ENCODE measurements at places on chromosomes 6 and 20.

GRCh38 chr6:136895901-136896300, 26.2 kb upstream of the SLC35D3 start:
- no peak for DNase-seq

DNA sequence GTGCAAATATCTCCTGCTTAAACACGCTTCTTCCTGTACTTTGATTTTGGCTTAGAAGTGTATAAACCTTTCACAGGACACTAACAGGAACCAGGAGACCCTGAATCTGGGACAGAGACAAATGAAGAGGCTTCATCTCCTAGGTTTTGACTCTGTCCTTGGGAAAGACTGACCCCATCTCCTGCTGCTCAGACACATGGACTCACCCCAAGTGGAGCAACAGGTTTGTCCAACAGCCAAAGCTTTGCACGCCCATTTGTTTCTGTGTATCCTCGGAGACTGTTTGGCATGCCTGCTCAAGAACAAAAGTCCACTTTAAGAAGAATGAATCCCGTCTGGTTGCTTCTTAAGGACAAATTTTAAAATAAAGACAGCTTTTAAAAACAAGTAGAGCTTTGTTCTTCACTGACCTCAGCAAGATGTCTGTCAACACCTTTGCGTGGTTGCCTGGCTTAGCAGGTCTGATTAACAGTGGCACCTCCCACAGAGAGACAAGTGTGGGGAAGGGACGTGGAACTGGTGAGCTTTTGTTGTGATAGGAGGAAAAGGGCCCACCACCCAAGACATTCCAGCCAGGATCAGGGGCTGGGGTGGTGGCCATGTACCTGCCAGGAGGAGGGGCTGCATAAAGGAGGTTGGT, 202.6 kb downstream of the SOD2 start:
- DNase-seq, result no peak

- DNase-seq, result no peak
Observed at GRCh38 chr20:20823476-20823881, 111.0 kb upstream of the RALGAPA2 start.

DNA sequence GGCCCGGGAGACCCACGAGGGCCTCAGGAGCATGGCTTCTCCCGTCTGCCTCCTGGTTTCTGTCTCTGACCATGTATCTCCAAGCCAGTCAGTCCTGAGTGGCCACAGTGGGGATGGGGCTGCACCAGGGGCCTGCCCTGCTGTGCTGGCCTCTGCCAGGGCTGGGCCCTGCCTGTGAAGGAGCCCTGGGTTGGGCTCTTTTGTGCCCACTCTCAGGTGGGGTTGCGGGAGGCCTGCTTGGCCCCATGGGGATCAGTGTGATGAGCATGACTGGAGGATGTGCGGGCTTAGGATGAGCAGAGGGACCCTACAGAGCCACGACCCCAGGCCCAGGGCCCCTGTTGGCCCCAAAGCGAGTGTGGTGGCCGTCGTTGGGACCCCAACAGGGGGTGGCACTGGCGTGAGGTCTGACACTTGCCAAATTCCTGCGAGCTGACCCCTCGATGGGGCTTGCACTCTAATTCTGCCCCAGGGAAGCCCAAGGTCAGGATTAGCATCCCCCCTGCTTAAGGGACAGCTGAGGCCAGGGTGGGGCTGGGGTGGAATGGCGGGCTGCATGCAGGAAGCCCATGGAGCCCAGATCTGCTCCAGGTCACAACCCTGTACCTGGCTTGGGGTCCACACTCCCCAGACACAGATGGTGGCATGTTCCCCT, 90.0 kb upstream of the BHLHE23 start:
- DNase-seq, result no peak

DNA sequence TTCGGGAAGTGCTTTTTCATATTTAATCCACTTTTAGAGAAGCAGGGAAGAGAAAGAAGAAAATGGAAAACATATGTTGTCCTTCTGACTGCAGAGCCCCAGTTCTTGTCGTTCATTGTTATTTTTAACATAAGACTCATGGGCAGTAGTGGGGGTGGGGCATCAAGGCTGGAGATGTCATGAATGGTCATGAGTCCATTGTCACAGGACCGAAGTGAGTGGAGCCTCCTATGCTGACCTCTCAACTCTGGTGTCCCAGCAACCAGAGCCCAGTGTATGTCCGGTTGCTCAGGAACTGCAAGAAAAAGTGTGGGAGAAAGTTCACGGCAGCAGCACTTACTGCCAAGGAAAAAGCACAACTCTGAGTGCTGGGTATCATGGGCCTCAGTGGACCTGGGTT, 108.6 kb downstream of the BANF2 start:
- DNase-seq, result no peak

- DNase-seq, result no peak
Observed at GRCh38 chr20:38373231-38373867, 27.1 kb downstream of the LBP start.

GRCh38 chr6:142507065-142507464, 205.3 kb downstream of the ADGRG6 start:
- DNase-seq, result no peak

- no peak for DNase-seq
Observed at GRCh38 chr6:102458990-102459389, 1065.5 kb downstream of the GRIK2 start.

DNA sequence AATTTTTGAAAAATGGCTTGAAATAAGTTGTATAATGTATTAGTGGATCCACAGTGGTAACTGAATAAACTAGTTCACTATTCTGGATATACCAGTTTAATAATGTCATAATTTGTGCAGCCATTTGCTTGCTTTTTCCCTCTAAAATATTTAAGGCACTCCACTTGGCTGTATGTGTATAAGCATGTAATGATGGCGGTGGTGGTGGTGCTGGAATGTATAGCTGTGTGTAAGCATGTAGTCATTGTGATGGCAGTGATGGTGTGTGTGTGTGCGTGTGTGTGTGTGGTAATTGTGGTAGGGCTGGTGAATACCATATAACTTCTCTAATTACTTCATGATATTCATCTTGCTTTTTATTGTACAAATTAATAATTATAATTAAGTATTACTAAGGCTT, 89.2 kb upstream of the HIVEP1 start:
- no peak for DNase-seq

- DNase-seq, result no peak
Observed at GRCh38 chr20:62030357-62030756, 35.3 kb downstream of the TAF4 start.

GRCh38 chr6:87979737-87980136, 67.9 kb upstream of the SPACA1 start:
- no peak for DNase-seq

GRCh38 chr6:147961481-147962141, 381.0 kb upstream of the SASH1 start:
- DNase-seq, result no peak

DNA sequence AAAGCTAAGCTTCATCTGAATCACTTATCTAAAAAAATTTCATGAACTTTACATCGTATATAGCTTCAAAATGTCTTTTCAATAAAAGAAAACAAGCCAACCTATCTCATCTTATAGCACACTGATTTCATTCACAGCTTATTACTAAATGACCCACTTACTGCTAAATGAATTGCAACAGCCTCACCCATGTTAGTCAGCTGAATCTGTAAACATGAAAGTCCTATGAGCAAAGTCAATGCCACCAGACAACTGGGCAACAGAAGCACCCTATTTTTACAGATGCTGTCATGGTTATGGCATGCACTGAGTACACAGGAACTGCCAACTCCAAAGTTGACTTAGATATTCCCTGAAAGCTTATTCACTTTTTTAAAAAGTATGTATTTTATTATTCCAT, 41.2 kb upstream of the DST start:
- no peak for DNase-seq

DNA sequence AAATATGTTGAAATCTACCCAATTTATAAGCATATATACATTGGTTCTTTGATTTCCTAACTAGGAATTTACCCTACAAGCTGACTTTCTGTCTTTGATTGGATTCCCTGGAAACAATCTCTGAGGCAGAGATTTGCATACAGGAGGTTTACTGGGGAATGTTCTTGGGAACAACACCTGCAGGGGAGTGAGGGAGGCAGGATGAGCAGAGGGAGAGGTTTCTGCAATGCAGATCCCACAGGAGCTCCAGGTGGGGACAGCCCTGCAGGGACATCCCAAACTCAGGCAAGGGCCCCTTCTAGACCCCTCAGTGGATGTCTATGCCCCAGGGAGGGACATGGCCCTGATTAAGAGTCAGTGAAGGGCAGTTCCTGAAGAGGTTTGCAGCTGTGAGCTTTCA, 95.2 kb upstream of the CCDC167 start:
- DNase-seq, result no peak

DNA sequence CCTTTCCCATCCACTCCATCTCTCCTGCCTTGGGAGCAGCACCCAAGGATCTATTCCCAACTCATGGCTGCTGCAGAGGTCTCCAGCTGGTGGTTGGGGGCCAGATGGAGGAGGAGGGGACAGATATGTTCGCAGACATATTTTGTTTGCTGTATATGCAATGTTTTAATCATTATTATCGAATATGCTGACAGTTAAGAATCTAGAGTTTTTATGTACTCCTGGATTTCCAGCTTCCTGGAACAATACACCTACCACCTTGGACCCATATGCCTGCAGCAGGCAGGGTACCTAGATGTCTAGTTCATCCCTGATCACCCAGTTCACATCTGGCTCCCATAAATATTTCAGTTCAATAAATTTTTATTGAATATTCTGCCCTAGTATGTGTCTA, 9.0 kb downstream of the FAM110A start:
- no peak for DNase-seq

Measured in activated CD4-positive, alpha-beta T cell treated with anti-CD3 and anti-CD28 coated beads for 24 hours (primary cell).